ENCODE measurements at places on chromosomes 13 and 19.

- DNase-seq, result no peak
Measured at GRCh38 chr13:104021806-104022397, 955.7 kb upstream of the SLC10A2 start.

GRCh38 chr13:34883396-34883795, 58.7 kb upstream of the NBEA start:
- DNase-seq, result no peak

DNA sequence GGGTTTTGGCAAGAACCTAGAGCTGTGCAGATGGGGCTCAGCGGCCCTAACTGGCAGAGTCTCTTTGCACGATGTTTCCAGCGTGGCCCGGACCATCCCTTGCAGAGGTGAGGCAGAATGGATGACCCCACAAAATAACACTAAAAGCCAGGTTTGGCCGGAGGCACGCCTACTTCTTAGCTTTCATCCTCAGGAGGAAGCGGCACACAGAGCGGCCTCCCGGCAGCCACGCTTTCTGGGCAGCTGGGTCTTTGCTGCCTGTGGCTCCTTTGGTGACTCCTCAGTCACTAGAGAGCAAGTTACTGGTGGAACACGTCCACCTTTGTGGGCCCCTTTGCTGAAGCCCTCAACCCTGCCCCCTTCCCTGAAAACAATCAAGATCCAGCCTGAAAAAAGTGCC, 25.2 kb downstream of the TEX29 start:
- DNase-seq, result no peak

GRCh38 chr13:68714292-68714691, 1393.3 kb upstream of the ATXN8OS start:
- DNase-seq, result no peak

DNA sequence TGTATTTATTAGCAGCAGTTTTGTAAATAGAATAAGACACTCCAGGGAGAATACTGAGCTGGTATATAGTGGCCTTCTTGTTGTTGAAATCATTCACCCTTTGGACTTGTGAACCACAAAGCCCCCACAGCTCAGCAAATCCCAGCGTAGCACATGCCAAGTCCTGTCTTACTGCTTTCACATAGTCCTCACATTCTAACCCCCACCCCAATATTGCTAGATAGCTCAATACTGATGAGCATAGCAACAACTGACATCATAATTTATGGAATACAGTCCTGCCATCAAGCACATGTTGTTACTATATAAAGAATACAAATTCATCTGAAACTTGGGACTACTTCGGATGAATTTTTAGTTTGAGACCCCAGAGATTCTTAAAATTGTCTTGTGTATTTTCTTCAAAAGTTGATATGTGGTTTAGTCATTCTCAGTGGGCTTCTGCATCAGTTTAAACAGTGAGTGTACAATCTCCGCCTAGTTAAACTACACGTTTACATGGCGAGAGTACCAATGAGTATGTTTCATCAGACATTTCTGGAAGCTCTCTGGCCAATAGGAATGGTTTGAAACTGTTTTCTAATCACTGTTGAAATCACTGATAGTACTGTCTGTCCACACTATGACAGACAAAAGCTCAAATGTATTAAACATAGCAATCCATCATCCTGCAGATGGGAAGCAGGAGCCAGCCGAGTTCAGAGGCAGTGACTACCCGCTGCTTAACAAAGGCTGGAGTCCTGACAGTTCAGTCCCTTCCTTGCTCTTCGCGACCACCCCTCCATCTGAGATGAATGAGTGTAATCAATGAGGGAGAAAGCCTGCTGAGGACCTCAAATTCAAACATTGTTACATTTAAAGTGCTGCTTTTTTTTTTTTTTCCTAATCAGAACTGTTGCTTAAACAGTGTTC, 15.2 kb downstream of the DACH1 start:
- DNase-seq, result no peak

- DNase-seq, result no peak
Measured at GRCh38 chr13:33011828-33012470, 4.3 kb upstream of the KL start.

- DNase-seq, result no peak
Measured at GRCh38 chr13:81682081-81682630, 1341.2 kb upstream of the SPRY2 start.

Data from AG08395 (cell line).